Gastrocnemius medialis (tissue), 4 donors: ENCODE measurements at places on chromosomes 7 and 10. TPM values are rescaled to one million over a fixed set of nuclear protein-coding genes. Genes with fewer than 3 reads are reported as not detected.

HABP2 gene
- 0.60 TPM for total RNA-seq

OIT3 gene
- total RNA-seq, result not detected

- DNase-seq, result no peak
Observed at GRCh38 chr10:74837743-74838142, 11.3 kb downstream of the KAT6B start.

- peak; percentile 78 for DNase-seq
Observed at GRCh38 chr10:91635401-91636400, 2.8 kb upstream of the PPP1R3C start.

DNA sequence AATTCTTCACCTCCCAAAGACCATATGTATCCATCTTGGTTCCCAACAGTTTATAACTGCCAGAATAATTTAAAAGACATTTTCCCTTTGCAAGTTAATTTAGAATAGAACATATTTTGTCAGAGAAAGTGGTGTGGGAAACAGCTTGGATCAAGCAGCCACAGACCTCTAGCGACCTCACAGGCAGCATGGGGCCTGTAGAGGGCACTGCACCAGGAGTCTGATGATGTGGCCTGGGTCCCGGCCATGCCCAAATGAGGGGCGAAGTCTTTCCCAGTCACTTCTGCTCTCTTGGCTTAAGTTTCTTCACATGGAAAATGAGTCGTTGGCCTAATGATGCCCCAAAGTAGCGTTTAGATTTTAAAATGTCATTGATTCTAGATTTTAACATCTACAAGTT lies 243.2 kb downstream of the SDK1 start:
- DNase-seq, result no peak

DNA sequence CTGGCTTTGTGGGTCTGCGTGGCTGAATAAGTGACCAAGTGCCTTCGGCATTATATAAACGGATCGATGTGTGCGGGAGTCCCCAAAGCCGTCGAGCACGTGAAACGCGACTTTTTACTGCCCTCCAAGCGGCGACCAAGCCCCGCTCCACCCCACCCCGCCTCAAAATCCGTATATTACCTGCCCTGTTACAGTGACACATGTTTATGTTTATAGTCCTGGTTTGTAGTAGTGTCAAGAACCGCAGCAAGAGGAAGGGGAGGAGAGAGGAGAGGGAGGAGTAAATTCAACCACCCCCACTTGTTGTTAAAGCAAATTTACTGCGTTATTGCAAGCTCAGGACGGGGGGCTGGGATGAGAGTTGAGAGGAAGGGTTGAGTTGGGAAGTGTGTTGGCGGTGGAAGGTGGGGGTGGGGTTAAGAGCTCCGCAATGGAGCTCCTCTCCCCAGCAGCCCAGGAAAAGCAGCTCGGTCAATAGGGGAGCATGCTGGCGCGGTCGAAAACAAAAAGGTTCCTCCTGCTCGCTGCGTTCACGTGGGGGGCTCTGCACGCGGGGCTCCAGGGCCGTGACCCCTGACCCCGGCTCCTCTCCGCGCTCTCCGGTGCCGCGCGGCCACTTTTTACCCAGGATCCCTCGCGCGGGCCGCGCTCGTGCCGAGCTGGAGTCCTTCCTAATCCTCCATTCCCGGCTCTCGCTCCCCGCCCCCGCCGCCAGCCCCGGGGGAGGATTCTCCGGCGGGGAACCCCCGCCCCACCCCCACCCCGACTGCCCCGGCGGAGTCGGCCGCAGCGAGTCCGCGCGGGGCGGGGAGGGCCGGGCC lies at the start of gene SKIDA1:
SKIDA1 (minus strand) TSS at position 316 of the 821 bp plus-strand sequence. CDS start 7,860 bp downstream, outside the sequence.
- DNase-seq, result peak; percentile 89
